Stimulated activated CD8-positive, alpha-beta memory T cell treated with anti-CD3 and anti-CD28 coated beads, Interleukin-15, amount 100 ng/mL, for 1 hour (primary cell): ENCODE measurements at places on chromosomes 12 and 14.

DNA sequence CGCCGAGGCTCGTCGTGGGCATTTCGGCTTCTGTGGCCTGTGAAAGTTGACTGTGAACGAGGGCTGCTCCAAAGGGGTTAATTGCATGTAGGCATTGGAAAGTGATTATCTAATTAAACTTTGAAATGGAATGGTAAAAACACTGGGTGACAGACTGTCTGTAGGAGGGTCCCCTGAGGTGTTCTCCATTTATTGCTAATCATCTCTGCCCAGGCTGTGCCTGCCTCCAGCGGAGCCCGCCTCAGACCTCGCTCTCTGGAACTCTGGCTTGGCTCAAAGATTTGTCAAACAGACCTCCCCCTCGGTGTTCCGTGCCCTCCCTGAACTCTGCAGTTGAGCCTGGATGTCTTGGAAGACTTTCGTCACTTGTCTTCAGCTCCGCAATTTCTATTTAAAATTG lies 50.2 kb upstream of the VRK1 start:
- DNase-seq = no peak

- DNase-seq = no peak
Measured at GRCh38 chr12:76852106-76852505, 26.7 kb downstream of the CSRP2 start.

DNA sequence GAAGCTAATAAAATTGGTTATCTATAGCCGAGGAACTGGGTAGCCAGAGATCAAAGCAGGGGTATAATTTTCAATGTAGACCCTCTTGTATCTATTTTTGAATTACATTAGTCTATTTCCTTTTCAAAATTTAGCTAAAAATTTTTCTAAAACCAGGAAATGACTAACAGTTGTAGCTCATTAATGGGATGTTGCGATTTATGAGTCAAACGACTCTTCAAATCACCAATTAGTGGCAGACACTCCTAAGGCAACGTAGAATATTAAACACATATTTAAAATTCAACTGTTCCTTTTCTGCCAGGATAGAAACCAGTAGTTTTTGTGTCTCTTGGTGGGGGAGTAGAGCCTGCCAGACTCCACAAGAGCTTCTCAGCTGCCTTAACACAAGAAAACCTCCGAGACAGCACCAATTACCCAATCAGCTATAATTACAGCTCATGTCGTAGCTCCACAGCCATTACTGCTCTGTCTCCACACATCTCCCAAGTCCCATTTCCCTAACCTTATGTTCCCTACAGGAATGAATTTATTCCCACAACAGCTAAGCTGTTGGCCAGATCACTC lies 26.9 kb downstream of the GCN1 start:
- no peak for DNase-seq

- no peak for DNase-seq
Measured at GRCh38 chr12:49345825-49346658, 646 bp upstream of the DNAJC22 start.

DNA sequence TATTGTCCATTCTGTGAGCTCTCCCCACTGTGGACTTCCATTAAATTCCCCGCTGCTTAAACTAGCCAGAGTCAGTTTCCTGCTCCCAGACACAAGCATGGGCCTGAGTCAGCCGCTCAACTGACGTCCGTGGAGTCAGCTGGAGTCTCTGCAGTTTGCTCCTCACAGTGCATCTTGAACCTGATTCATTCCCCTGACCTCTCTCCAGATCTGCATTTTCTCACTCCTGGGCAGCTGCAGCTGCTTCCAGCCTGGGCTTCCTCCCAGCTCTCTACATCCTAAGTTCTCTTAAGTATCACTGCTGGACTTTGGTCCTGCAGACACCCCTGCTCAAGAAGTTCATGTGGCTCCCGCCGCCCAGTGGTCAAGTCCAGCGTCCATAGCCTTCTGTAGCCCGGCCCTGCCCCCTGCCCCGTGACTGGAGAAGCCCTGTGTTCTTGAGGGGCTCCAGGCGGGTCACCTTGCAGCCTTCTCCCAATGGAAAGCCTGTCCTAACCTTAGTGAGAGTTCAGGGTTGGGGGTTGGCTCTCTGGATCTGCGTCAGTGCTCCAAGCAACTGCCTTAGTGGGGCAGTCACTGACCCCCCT lies 20.0 kb downstream of the NFKBIA start:
- DNase-seq = no peak

GRCh38 chr14:59964251-59965007 lies 44.5 kb downstream of the LRRC9 start:
- DNase-seq = no peak

GRCh38 chr14:45705940-45706534 lies 453.0 kb upstream of the MIS18BP1 start:
- DNase-seq = no peak

- DNase-seq = no peak
Measured at GRCh38 chr12:110338754-110339153, 57.7 kb downstream of the ATP2A2 start.

- no peak for DNase-seq
Measured at GRCh38 chr12:10926269-10926668, 2.8 kb upstream of the PRH2 start.

GRCh38 chr12:124916374-124917134 lies 2.1 kb upstream of the UBC start:
- DNase-seq = no peak

- no peak for DNase-seq
Measured at GRCh38 chr14:31945074-31945613, 132.0 kb upstream of the ARHGAP5 start.

DNA sequence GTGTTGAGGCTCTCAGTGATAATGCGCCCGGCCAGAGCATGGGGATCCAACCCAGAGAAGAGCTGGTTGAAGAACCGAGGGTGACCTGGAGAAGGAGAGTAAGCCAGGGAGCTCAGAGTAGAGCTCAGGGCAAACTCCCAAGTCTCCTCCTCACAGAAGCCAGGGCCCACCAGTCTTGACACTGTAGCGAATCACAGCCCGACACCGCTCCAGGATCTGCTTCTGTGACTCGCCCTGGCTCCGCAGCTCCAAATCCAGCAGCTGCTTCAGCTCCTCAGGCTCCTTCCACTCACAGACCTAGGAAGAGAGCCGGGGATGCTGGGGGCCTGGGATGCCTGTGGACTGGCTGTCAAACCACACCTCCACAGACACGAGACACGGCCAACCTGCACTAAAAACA lies 8.2 kb upstream of the ZNF740 start:
- DNase-seq = no peak

DNA sequence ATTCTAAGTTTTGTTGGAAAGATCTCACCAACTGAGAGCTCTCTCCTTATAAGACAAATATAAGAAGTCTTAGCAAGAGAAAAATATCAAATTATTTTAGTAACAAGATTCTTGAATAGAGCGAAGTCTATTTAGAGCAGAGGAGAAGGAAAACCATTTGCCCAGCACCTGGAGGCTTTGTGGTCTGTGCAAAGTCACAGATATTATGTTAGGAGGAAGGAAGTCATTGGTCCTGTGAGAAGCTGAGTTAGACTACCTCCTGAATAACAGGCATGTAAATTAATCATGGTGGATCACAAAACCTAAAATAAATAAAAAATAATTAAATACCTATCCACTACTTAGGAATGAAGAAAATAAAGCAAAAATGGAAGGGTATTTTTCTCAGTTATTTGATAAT lies 38.4 kb upstream of the ATXN7L3B start:
- DNase-seq = no peak

DNA sequence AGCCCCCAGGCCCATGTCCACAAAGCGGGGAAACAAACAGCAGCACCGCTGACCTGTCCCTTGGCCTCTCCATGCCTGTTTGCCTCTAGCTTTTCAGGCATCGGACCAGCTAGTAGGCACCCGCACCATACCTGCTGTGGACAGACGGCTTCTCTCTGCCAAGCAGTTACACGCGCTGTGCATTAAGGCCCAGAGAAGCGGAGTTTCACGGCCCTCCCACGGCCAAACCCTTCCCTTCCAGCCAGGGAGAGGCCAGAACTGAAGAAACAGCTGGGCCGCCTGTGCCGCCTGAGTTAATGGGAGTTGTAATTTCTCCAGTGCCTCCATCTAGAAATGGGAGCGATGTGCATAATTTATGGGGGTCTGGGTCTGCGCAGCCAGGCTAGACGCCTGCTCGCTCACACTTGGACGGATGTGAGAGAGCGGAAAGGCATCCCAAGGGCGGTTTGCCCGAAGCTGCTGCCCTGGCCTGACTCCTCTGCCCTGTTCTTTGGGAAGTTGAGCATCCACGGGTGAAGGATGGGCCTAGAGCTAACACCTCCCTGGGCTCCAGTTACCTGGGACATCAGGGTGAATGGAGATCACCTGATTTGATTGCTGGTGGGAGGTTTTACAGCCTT lies 89.7 kb upstream of the BCL11B start:
- DNase-seq = no peak

- no peak for DNase-seq
Measured at GRCh38 chr14:92986254-92987147, 63.6 kb downstream of the CHGA start.

- no peak for DNase-seq
Measured at GRCh38 chr14:78618368-78618767, 448.2 kb downstream of the NRXN3 start.
